Posterior vena cava (tissue), 2 donors: ENCODE measurements at places on chromosomes 2 and 18. TPM values are rescaled to one million over a fixed set of nuclear protein-coding genes. Genes with fewer than 3 reads are reported as not detected.

The NAGK gene
- total RNA-seq, result 89.5 TPM

DNA sequence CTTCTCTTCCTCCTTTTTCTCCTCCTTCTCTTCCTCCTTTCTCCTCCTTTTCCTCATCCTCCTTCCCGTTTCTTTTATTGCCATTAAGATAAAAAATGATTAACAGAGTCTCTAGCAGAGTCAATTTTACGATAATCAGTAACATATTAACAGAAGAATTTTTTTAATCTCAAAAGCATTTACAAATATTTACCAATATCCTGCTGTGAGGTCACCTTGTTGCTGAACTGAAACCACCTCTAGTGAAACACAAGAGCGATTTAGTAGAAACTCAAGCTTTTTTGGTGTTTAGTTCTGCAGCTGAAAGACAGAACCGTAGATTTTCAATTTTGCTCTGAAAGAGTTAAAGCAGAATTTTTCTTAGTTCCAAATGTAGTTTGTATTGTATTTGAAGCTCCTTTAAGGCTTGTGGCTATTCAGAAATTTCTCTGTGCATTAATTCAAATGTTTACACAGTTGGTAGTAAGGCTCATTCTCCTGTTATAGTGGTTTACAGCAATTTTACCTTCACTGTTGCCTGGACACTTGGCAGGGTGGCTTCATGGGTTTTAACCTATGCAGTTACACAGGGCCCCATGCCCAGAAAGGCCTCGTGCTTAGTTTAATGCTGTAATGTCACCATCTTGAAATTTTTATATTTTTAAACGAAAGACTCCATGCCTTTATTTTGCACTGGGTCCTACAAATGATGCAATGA is 1106.6 kb upstream of the FAM98A start:
- DNase-seq, result no peak

DNA sequence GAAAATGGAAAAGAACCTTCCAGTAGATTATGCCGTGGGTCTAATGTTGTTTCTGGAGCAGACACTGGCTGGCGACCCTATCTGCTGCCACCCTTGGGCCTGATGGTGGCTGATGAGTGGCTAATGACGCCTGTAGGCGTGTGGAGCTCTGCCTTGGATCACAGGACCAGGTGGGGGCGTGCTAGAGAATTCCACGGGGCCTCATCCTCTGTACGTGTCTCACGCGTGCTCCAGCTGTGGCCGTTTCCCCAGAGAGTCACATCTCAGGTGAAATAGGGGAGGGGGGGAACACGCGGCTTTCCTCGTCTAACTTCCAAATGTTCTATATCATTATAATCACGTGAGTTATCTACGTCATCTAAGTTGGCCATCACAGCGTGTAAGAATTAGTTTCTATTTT is 160.9 kb upstream of the SMIM21 start:
- no peak for DNase-seq

DNA sequence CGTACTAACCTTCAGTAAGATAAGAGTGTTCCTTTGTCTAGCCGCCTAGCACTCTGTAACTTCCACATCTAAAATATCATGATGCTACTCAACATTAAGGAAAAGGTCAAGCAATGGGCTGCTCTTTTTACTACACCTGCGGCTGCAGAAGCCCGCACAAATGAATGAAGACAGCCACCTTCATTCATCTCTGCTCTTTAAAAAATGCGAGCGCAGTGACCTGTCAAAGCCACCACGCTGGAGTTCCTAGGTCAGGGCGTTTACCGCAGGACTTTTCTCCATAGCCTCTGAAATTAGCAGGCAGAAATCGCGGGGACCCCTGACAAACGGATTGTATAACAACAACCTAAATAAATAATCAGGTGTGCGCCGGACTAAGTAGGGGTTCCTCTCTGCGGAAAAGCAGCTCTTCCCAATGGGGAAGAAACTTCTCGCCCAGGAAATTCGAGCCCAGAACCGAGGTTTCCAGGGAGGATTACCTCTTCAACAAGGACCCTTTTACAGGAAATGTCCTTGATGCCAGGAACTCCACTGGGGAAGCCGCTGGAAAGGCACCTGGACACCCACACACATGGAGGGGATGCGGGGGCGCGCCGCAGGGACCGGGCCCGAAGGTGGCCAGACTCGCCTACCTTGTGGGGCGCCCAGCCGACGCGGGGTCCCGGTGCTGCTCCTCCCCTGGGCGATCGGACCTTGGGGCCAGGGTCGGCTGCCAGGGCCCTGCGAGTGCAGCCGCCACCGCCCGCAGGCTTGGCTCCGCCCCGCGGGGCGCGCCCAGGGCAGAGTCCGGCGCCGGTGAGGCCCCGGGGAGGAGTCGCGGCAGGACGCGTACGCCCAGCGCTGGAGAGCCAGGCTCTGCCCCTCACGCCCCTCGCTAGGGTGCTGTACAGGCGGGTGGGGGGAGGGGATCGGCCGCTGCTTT is at the start of gene CCDC68:
TSS of gene CCDC68 (minus strand) at position 758 of the 922 bp plus-strand sequence. CDS start 16,670 bp downstream, outside the sequence.
- no peak for DNase-seq

DNA sequence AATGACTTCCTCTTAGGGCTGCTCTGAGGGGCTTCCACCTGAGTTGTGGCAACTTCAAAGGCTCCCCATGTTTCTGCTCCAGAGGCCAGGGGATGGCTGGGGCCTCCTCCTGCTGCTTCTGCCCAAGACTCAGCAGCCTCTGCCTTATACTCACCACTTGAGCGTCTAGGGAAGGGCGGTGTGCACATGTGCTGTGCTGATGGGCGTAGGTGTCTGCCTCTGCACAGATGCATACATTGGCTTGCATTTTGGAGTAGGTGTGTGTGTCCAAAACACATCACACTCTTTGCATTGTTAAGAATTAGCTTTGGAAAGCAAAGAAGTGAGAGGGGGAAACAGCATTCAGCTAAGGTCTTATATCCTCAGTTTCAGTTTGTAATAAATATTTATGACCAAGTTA is 85.2 kb downstream of the EN1 start:
- no peak for DNase-seq

The DCDC2C gene
- total RNA-seq, result not detected

The ALPP gene
- total RNA-seq, result not detected

The SMYD5 gene
- total RNA-seq, result 17.1 TPM

DNA sequence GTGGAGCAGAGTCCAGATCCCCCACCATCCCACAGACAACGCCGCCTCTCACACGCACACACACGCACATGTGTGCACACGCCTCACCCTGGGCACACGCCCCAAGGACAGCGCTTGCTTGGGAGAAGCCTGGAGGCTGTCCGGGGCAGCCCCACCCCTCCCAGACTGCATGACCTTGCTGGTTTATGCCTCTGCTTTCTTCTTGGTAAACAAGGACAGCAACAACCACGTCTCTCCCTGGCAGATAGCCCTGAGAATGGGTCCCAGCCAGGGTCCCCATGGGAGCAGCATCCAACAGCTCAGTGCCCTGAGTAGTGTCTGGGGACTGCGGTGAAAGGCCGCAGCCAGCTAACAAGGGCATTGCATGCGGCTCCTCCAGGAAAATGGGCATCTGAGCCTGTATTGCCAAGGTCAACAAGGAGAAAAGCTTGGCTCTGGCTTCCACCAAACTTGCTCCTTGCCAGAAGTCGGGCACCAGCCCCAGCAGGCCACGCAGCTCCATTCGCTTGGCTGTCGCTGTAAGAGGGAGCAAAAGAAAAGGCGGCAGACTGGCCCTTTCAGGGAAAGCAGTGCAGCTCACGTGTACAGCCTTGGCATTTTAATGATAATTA is 234.6 kb downstream of the EIPR1 start:
- peak; percentile 48 for DNase-seq

The CMPK2 gene
- total RNA-seq, result 3.0 TPM

GRCh38 chr18:75779910-75780309 is 352.4 kb upstream of the SMIM21 start:
- no peak for DNase-seq

- no peak for DNase-seq
Measured at GRCh38 chr18:3340682-3341097, 78.8 kb downstream of the MYL12B start.

The SLC4A3 gene
- 6.2 TPM for total RNA-seq

DNA sequence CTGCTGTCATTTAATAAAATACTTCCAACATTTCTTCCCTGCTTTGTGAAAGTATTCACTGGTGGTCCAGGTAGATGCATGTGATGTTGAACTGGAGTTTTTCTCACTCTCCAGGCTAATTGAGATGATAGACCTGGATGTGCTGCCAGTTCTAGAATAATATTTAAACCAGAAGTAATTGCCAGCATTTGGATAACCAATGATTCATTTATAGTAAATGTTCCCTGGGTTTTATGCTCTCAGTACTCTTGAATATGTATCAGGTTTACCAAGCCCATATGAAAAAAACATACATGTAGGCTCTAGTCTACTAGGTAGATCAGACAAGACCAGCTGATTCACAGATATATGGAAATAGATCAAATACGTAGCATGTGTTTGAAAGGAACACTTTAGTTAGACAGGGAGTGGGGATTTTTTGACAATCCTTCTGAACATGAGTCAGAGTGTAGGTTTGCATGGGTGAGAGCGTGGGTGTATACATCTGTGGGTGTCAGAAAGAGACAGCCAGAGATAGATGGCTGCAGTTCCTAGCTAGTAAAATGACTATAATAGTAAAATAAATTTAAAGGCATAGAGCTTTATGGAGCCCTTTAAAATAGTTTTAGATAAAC is 115.1 kb downstream of the NAB1 start:
- no peak for DNase-seq

The TRIM43 gene
- total RNA-seq, result not detected

- no peak for DNase-seq
Measured at GRCh38 chr2:202017940-202018339, 15.7 kb upstream of the FZD7 start.

DNA sequence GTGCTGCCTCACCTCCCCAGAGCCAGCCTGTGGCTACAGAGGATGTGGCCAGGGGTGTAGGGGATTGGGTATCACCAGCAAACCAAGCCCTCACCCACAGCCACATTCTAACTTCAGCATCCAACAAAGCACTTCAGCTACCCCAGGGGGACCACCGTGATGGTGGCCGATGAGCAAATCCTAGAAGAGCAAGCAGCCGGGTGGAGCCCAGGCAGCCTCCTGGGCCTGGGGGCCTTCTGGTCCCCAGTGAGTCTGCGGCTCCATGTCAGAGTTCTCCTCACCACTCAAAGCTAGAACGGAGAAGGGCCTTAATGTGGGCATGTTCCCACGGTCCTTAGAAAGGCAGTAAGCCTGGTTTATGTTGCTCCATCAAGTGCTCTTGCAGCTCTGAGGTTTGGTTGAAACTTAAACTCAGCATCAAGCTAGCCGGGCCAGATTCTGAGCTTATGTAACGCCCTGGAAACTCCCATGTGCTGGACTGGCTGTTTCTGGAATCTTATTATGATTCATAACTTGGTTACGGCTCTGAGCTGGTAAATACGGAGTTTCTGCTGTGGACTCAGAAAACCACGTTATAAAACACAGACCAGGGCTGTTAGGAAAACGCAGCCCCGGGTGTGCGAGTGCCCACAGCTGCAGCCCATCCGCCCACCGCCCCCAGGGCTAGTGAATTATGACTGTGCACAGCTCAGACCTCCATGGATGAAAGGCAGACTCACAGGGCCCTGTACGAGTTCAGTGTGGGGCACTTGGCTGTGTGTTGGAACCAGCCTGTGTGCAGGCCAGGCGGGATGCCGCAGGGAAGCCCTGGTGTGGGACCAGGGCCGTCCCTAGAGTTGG is 99.8 kb downstream of the SEPTIN10 start:
- peak; percentile 80 for DNase-seq

The ICOS gene
- total RNA-seq, result 0.14 TPM

The REG3G gene
- not detected for total RNA-seq

- no peak for DNase-seq
Measured at GRCh38 chr2:202196727-202197126, 41.7 kb downstream of the SUMO1 start.

- no peak for DNase-seq
Measured at GRCh38 chr2:161067846-161068350, 92.3 kb upstream of the TANK start.

DNA sequence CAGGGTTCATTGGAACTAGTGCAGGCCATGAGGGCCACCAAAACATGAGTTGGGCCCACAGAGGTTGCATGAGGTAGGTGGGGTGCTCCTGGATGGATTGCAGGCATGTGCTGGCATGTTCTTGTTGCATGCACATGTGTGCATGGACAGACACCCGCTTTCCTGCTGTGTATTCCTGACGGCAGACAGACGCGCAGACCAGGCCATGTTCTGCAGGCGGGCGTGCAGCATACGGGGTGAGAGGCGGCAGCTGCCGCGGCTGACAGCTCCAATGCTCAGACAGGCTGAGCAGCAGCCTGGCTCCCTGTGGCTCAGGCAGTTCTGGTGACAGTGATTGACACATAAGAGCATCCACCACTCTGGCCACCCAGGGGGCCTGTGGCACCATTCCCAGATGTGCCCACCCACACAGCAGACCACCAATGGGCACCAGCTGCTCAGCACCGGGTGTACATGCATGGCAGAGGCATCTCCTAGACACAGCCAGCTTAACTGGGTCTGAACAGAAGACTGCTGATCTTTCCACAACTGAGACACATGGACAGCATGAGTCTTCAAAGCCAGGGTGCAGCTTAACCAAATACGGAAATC is 21.2 kb downstream of the HS1BP3 start:
- DNase-seq, result no peak

GRCh38 chr2:36811071-36811470 is 114.6 kb downstream of the VIT start:
- no peak for DNase-seq

GRCh38 chr2:179049546-179050311 is at the start of gene CCDC141:
Gene CCDC141 (minus strand): TSS chr2:179050137. CDS start chr2:179049941, 196 bp downstream.
- no peak for DNase-seq

DNA sequence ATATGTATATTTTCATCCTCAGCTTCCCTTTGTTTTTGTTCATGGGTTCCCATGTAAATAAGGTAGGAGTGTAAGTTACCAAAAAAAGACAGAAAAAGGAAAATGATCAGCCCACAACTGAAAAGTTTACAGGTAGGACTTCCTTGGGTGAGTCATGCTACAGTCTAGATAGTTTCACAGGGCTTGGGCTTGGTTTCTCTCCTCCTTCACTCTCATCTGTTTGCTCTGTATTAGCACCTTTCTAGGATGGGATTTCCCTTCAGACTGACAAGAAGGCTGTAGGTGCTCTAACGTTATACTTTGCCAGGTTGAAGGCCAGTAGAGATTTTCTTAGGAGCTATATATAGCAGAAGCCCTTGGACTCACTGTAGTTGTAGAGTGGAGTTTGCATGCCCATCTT is 57.9 kb downstream of the FAM171B start:
- DNase-seq, result no peak

GRCh38 chr2:29281916-29282247 is 166.7 kb downstream of the CLIP4 start:
- no peak for DNase-seq

The HRH4 gene
- total RNA-seq, result not detected

- no peak for DNase-seq
Measured at GRCh38 chr2:72678024-72678423, 147.8 kb downstream of the EXOC6B start.

DNA sequence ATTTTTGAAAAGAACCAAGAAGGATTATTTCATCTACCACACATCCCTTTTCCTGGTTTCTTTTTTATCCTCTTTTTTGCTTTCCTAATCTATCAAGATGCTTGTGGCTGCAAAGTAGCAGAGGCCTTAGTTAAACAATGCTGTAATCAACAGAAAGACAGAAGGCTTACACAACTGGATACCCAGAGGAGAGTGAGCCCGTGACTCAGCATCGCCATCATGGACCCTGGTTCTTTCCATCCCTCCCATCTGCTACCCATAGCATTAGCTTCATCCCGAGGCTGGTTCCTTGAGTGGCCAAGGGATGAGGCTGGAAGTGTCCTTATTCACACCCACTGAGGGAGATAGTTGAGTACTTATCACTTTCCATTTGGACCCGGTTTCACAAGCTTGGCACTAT is 7.5 kb upstream of the HAAO start:
- DNase-seq, result no peak
